ENCODE measurements at places on chromosomes 16 and 17. TPM values are rescaled to one million over a fixed set of nuclear protein-coding genes. Genes with fewer than 3 reads are reported as not detected.

The DNAAF1 gene
- polyA plus RNA-seq = 7.5 TPM

The CRYM gene
- 2.7 TPM for polyA plus RNA-seq

The TPSG1 gene
- polyA plus RNA-seq = 0.49 TPM

The EMC8 gene
- 22.8 TPM for polyA plus RNA-seq

DNA sequence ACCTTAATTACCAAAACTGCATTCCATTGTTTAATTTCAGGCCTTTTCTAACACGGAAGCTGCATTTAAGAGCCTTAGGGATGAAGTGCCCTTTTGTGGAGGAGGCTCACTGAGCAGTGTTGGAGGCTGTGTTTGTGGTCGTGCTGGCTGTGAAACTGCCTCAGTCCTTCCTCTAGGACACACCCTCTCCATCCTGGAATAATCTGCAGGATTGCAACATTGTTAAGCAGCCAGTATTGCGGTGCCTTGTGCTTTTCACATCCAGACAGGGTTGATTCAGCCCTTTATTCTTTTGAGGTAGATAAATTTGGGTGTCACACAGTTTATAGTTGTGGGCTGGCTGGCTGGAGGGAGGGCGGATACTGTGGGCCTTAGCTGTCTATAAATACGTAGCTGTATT lies 141.6 kb downstream of the CDRT15L2 start:
- no peak for DNase-seq

GRCh38 chr16:86982912-86983311 lies 334.3 kb downstream of the C16orf95 start:
- no peak for DNase-seq

GRCh38 chr16:69606985-69607384 lies 41.2 kb downstream of the NFAT5 start:
- no peak for DNase-seq

- DNase-seq = no peak
These were observed 71.3 kb downstream of the KANSL1 start for GRCh38 chr17:46121841-46122485.

GRCh38 chr17:19313746-19314651 lies 48.5 kb downstream of the B9D1 start:
- no peak for DNase-seq

DNA sequence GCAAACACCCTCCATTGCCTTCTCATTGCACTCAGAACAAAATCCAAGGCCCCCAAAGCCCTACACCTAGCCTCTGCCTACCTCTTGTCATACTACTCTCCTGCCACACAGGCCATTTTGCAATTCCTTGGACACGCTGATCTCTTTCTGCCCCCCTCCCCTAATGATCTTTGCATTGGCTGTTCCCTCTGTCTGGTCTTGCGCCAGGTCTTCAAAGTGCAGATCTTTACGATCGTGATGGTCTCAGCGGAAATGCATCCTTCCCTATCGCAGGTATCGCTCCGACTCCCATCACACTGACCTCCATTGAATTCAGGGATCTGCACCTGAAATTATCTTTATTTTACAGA lies 777 bp upstream of the MOSMO start:
- DNase-seq = no peak
